ENCODE measurements at places on chromosomes 5 and 9.

DNA sequence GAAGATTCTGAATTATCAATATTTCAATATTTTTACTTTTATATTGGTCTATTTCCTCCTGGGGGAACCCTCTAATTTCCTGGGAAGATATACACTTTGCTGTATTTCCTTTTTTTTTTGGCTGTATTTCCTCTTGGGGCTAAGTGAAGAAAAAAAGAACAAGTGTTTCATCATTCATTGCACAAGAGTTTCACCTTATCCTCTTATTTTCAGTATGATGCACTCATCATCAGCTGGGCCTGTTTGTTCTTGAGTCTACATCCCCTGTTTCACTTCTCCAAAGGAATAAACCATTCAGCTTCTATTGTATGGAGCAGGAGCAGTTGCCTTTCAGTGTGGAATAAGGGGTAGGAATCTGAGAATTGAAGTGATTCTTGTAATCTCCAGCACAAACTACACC is 210.8 kb downstream of the FAM170A start:
- H3K4me1 ChIP-seq = no peaks in the 10 kb centered on the region
- H3K36me3 ChIP-seq = no peaks in the 10 kb centered on the region
- no peak overlapping the region for H3K27ac ChIP-seq
- no peaks in the 10 kb centered on the region for H3K27me3 ChIP-seq
- no peak overlapping the region for H3K4me3 ChIP-seq

DNA sequence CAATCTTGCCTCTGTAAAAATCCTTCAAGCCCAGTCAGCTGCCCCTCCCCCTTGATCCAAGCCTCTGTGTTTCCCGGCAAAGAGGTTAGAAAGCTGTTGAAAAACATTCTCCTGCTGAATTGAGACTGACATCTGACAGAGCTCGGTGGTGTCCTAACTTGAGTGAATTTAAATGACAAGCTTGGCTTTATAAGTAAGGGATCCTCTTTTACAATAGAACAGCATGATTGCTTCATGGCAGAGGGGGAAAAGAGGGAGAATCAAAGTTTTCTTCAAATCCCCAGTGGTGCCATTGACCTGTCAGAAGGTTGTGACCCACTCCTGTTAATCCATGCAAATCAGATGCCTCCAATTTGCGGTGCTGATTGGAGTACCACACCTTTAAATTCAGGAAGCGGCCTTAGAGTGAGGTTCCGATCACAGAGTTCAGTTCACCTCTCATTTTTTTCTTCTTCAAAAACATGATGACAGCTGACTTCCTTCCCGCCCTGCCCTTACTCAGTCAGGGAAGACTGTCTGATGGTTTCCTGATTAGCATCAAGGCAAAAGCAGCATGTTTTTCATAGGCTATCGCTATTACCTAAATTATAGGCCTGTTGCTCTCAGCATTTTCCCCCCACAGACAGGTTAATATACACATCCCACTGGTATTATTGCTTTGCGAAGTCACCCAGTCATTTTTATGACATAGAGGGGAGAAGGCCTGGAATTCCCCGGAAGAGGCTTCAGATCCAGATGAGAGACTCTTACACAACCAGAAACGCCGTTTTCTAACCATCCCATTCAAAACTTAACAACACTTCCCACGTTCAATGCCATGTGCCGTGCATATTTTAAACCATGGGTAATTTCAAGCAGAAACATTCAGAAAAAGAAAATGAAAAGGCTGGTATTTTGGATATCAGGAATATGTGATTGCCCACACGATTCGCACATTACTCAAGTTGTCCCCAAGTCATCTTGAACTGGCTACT is 141.4 kb downstream of the EBF1 start:
- H3K4me1 ChIP-seq = peaks cover 10% of the 10 kb centered on the region
- no peak overlapping the region for H3K4me3 ChIP-seq
- peak; percentile 2 for DNase-seq
- no peaks in the 10 kb centered on the region for H3K27me3 ChIP-seq
- no peaks in the 10 kb centered on the region for H3K36me3 ChIP-seq

DNA sequence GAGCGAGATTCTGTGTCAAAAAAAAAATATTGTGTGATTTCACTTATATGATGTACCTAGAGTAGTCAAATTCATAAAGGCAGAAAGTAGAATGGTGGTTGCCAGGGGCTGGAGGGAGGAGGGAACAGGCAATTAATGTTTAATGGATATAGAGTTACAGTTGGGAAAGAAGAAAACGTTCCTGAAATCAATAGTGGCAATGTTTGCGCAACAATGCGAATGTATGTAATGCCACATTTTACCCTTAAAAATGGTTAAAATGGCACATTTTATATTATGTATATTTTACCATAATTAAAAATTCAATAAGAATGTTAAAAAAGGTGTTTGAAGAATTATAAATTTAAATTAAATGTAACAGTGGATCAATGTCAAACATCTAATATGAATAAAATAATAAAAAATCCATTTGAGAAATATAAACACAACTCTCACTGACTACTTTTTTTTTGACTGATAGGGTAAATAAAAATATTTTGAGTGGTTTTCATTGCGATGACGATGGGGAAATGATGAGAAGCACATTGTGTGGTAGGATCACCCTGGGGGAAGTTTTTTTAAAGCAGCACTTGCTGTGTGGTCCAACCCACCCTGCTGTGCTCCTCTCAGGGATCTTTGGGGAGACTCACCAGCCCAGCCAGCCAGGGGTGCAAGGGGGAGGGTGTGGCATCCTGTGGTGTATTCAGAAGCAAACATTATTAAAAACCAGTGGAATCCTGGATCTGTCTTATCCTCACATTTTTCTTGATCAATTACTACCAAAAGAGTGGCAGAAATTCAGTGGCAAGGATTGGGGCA is 4.3 kb downstream of the FYB1 start:
- H3K27me3 ChIP-seq = no peaks in the 10 kb centered on the region
- H3K27ac ChIP-seq = peak overlapping the region; percentile 3
- peaks cover 45% of the 10 kb centered on the region for H3K4me1 ChIP-seq
- no peak for DNase-seq
- H3K36me3 ChIP-seq = no peaks in the 10 kb centered on the region

- no peaks in the 10 kb centered on the region for H3K27me3 ChIP-seq
- no peaks in the 10 kb centered on the region for H3K4me1 ChIP-seq
- peaks cover 10% of the 10 kb centered on the region for H3K36me3 ChIP-seq
- DNase-seq = no peak
- H3K27ac ChIP-seq = peak within 1 kb of the TSS; percentile 36
Measured at GRCh38 chr5:79689541-79690466, at the start of gene CMYA5. CMYA5 (plus strand) TSS chr5:79689836; CDS start chr5:79689908, 72 bp downstream.

GRCh38 chr9:27142299-27142930 is 33.4 kb downstream of the TEK start:
- H3K36me3 ChIP-seq = no peaks in the 10 kb centered on the region
- no peak overlapping the region for H3K4me3 ChIP-seq
- H3K27ac ChIP-seq = no peak overlapping the region
- no peaks in the 10 kb centered on the region for H3K4me1 ChIP-seq
- DNase-seq = no peak

- DNase-seq = no peak
- no peaks in the 10 kb centered on the region for H3K27me3 ChIP-seq
- no peak overlapping the region for H3K27ac ChIP-seq
- no peaks in the 10 kb centered on the region for H3K4me1 ChIP-seq
- H3K36me3 ChIP-seq = no peaks in the 10 kb centered on the region
- no peak overlapping the region for H3K4me3 ChIP-seq
Measured at GRCh38 chr9:4070266-4070665, 229.6 kb downstream of the GLIS3 start.

GRCh38 chr5:178234750-178235587 is 2.4 kb upstream of the PHYKPL start:
- peak; percentile 82 for DNase-seq
- H3K4me3 ChIP-seq = no peak overlapping the region
- H3K27ac ChIP-seq = no peak overlapping the region
- peaks cover 9% of the 10 kb centered on the region for H3K36me3 ChIP-seq
- no peaks in the 10 kb centered on the region for H3K27me3 ChIP-seq
- peaks cover 15% of the 10 kb centered on the region for H3K4me1 ChIP-seq

GRCh38 chr9:84478996-84479395 is 138.4 kb upstream of the SLC28A3 start:
- H3K4me1 ChIP-seq = no peaks in the 10 kb centered on the region
- H3K36me3 ChIP-seq = no peaks in the 10 kb centered on the region
- DNase-seq = no peak
- H3K27ac ChIP-seq = no peak overlapping the region
- H3K27me3 ChIP-seq = no peaks in the 10 kb centered on the region

GRCh38 chr5:78758169-78758839 is 109.7 kb upstream of the LHFPL2 start:
- H3K4me1 ChIP-seq = peaks cover 15% of the 10 kb centered on the region
- H3K27me3 ChIP-seq = no peaks in the 10 kb centered on the region
- no peak for DNase-seq
- H3K36me3 ChIP-seq = no peaks in the 10 kb centered on the region
- H3K27ac ChIP-seq = no peak overlapping the region
- H3K4me3 ChIP-seq = no peak overlapping the region

DNA sequence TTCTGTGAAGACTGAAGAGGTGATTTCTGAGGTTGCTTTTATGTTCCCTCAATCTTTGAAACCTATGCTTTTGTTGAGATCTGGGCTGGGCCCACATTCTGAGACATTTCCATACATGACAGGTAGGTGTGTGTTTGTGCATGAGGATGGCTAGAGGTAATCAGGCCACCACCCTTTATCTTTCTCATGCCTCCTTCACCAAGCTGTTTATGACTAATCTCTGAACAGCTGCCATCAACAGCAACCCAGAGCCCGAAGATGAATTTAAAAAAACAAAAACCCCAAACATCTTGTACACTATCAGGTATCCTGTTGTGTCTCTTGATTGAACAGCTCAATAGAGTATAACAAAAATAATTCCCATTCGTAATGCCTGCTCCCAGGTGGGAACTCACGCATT is 12.6 kb upstream of the C5orf46 start:
- H3K4me1 ChIP-seq = no peaks in the 10 kb centered on the region
- H3K36me3 ChIP-seq = no peaks in the 10 kb centered on the region
- H3K27ac ChIP-seq = no peak overlapping the region
- H3K27me3 ChIP-seq = no peaks in the 10 kb centered on the region
- no peak overlapping the region for H3K4me3 ChIP-seq
- DNase-seq = no peak

- H3K4me3 ChIP-seq = no peak overlapping the region
- no peak for DNase-seq
- no peak overlapping the region for H3K27ac ChIP-seq
- no peaks in the 10 kb centered on the region for H3K27me3 ChIP-seq
Measured at GRCh38 chr5:96050273-96050880, 88.7 kb upstream of the ELL2 start.

GRCh38 chr9:79667817-79668436 is 96.2 kb downstream of the TLE4 start:
- peaks cover 9% of the 10 kb centered on the region for H3K36me3 ChIP-seq
- H3K4me3 ChIP-seq = no peak overlapping the region
- no peaks in the 10 kb centered on the region for H3K27me3 ChIP-seq
- peaks cover 14% of the 10 kb centered on the region for H3K4me1 ChIP-seq
- DNase-seq = no peak
- H3K27ac ChIP-seq = no peak overlapping the region

GRCh38 chr5:91586232-91586631 is 203.1 kb upstream of the ARRDC3 start:
- no peaks in the 10 kb centered on the region for H3K4me1 ChIP-seq
- DNase-seq = no peak
- no peaks in the 10 kb centered on the region for H3K36me3 ChIP-seq
- no peaks in the 10 kb centered on the region for H3K27me3 ChIP-seq
- H3K4me3 ChIP-seq = no peak overlapping the region
- H3K27ac ChIP-seq = no peak overlapping the region

GRCh38 chr5:179668391-179668790 is 12.4 kb downstream of the CBY3 start:
- no peak overlapping the region for H3K4me3 ChIP-seq
- peak; percentile 64 for DNase-seq
- H3K27me3 ChIP-seq = no peaks in the 10 kb centered on the region
- no peak overlapping the region for H3K27ac ChIP-seq
- H3K36me3 ChIP-seq = no peaks in the 10 kb centered on the region
- no peaks in the 10 kb centered on the region for H3K4me1 ChIP-seq

DNA sequence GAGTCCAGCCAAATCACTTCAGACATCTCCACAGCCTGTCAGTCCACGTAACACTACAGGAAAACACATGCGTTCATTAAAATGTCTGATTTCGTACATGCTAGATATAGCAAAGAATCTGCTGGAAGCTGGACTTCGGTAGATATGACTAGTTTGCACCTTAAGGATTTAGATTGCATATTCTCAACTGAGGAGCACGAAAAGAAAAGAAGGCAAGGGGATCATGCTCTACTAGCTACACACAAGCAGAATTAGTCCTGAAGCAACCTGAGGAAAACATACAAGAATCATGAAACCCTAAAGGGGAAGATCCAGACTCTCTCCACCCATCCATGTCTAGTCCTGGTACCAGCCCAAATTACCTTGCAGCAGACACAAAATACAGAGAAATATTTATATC is 36.1 kb upstream of the SSBP2 start:
- no peak overlapping the region for H3K4me3 ChIP-seq
- H3K4me1 ChIP-seq = peaks cover 2% of the 10 kb centered on the region
- no peaks in the 10 kb centered on the region for H3K27me3 ChIP-seq
- DNase-seq = no peak
- H3K27ac ChIP-seq = peak overlapping the region; percentile 38
- no peaks in the 10 kb centered on the region for H3K36me3 ChIP-seq

DNA sequence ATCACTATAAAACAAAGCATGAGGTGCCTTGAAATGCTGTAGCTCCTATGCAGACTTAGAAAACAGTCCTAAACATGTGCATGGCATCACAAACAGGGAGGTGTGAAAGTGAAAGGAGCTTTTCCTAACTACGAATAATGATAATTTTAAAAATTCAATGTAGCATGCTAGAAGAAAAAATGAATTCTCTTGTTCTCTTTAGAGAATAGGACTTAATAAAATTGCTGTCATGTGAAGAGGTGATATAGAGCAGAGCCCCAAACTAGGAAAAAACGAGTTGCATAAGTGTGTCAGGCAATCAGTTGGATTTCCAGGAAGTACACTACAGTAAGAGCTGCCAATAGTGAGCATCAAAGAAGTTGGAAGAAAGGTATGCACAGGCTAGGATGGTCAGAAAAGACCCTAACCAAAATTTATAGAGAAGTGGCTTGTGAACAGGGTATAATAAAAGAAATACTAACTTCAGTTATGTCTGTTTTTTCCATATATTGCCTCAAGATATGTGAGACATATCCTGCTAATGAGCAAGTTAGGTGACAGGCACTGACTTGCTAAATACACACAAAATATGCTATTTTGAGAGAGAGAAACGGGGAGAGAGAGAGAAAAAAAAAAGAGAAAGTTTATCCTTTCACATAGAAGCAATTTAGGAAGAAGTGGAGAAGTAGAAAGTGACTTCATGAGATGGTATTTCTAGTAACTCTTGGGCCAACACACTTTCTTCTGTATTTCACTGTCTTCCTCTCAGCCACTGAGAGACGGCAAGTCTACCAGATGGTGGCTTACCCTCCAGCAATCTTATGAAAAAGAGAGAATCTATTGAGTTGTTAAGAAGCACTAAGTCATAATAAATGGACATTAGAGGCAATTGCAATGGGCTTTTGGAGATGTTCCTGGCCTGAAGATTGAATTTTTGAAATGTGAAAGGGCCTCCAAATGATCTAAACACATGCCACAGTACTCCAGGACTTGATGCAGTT is 18.0 kb downstream of the ITGA2 start:
- no peak for DNase-seq
- H3K36me3 ChIP-seq = no peaks in the 10 kb centered on the region
- no peak overlapping the region for H3K4me3 ChIP-seq
- H3K27ac ChIP-seq = peak overlapping the region; percentile 39
- H3K27me3 ChIP-seq = no peaks in the 10 kb centered on the region
- no peaks in the 10 kb centered on the region for H3K4me1 ChIP-seq

GRCh38 chr5:140118302-140118936 is 4.5 kb downstream of the PURA start:
- no peak overlapping the region for H3K27ac ChIP-seq
- H3K4me1 ChIP-seq = peaks cover 3% of the 10 kb centered on the region
- H3K36me3 ChIP-seq = no peaks in the 10 kb centered on the region
- H3K4me3 ChIP-seq = no peak overlapping the region
- no peak for DNase-seq

Measured in thymus (tissue), 14 donors.